ENCODE measurements at places on chromosomes 11 and 22. TPM values are rescaled to one million over a fixed set of nuclear protein-coding genes. Genes with fewer than 3 reads are reported as not detected.

ZDHHC13 gene
- 9.5 TPM for total RNA-seq

SHANK3 gene
- total RNA-seq = 0.13 TPM

RAB38 gene
- total RNA-seq = 1.5 TPM

SMPD1 gene
- total RNA-seq = 8.7 TPM

OR2AT4 gene
- 2.3 TPM for total RNA-seq

HORMAD2 gene
- not detected for total RNA-seq

MAP6 gene
- not detected for total RNA-seq

PARVA gene
- 0.20 TPM for total RNA-seq

SAA2 gene
- total RNA-seq = 4.6 TPM

E2F8 gene
- 16.1 TPM for total RNA-seq

OMP gene
- not detected for total RNA-seq

- H3K4me1 ChIP-seq = no peaks in the 10 kb centered on the region
- H3K4me3 ChIP-seq = no peak overlapping the region
- H3K27me3 ChIP-seq = no peaks in the 10 kb centered on the region
- H3K36me3 ChIP-seq = no peaks in the 10 kb centered on the region
These were observed 1339.5 kb downstream of the BRD1 start for GRCh38 chr22:48488149-48488551.

DNA sequence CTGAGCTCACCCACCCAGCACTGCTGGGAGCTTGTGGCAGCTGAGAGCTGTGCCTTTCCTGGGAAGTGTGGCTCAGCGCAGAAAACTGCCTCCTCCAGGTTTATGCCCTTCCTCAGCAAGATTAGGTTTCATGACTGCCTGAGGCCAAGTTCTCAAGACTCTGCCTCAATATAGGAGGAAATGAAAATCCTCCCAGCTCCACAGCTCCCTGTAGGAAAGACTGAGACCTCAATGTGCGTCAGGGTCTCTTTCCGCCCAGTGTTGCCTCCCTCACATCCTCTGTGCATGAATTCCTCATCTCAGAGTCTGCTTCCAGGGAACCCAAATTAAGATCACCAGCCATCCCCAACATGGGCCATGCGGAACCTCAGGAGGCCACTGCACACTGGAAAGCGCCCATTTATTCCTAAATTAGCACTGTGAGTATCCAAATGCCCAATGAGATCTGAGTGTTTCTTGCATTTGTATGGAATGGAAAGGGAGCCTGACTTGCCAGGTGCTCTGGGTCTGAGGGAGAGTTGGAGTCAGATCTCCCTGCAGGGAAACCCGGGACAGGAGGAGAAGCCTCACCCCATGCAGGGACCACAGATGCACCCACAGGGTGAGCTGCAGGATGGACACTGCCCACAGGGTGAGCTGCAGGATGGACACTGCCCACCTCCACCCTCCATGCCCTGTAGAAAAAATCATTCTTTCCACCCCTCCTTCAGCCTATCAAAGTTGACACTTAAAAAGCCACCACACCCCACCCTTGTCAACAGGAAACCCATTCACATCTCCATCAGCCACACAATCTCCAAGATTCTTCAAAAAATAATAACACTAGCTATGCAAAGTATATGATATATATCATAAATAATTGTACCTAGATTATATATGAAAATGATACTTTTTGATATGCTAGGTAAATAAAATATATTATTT is 97.4 kb upstream of the IGLL5 start:
- H3K4me1 ChIP-seq = peaks cover 3% of the 10 kb centered on the region
- no peak overlapping the region for H3K27ac ChIP-seq
- no peak for DNase-seq
- no peaks in the 10 kb centered on the region for H3K36me3 ChIP-seq

GRCh38 chr11:17736579-17736893 is 2.0 kb downstream of the KCNC1 start:
- no peaks in the 10 kb centered on the region for H3K36me3 ChIP-seq
- DNase-seq = no peak
- H3K27ac ChIP-seq = no peak overlapping the region

DNA sequence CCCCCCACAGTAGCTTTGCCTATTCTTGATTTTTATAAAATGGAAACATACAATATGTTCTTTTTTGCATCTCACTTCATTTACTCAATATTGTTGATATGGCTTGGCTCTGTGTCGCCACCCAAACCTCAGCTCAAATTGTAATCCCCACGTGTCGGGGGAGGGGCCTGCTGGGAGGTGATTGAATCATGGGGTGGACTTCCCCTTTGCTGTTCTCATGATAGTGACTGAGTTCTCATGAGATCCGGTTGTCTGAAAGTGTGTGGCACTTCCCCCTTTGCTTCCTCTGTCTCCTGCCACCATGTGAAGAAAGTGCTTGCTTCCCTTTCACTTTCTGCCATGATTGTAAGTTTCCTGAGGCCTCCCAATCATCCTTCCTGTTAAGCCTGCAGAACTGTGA is 431.3 kb downstream of the MN1 start:
- peak; percentile 1 for DNase-seq
- no peaks in the 10 kb centered on the region for H3K27me3 ChIP-seq
- no peaks in the 10 kb centered on the region for H3K4me1 ChIP-seq
- no peaks in the 10 kb centered on the region for H3K36me3 ChIP-seq

- no peak for DNase-seq
- peaks cover 49% of the 10 kb centered on the region for H3K4me1 ChIP-seq
- H3K27ac ChIP-seq = peak overlapping the region; percentile 94
- peaks cover 82% of the 10 kb centered on the region for H3K36me3 ChIP-seq
- no peak overlapping the region for H3K4me3 ChIP-seq
- H3K27me3 ChIP-seq = no peaks in the 10 kb centered on the region
These were observed 7.9 kb downstream of the RHOG start for GRCh38 chr11:3832816-3833215.

GRCh38 chr22:23591201-23591791 is 11.2 kb upstream of the IGLL1 start:
- no peaks in the 10 kb centered on the region for H3K36me3 ChIP-seq
- no peak overlapping the region for H3K27ac ChIP-seq
- H3K4me1 ChIP-seq = no peaks in the 10 kb centered on the region
- H3K27me3 ChIP-seq = no peaks in the 10 kb centered on the region
- no peak overlapping the region for H3K4me3 ChIP-seq

GRCh38 chr22:45599836-45600577 is 71.6 kb upstream of the ATXN10 start:
- H3K36me3 ChIP-seq = no peaks in the 10 kb centered on the region
- H3K27ac ChIP-seq = no peak overlapping the region
- H3K27me3 ChIP-seq = no peaks in the 10 kb centered on the region
- peaks cover 9% of the 10 kb centered on the region for H3K4me1 ChIP-seq
- DNase-seq = no peak

DNA sequence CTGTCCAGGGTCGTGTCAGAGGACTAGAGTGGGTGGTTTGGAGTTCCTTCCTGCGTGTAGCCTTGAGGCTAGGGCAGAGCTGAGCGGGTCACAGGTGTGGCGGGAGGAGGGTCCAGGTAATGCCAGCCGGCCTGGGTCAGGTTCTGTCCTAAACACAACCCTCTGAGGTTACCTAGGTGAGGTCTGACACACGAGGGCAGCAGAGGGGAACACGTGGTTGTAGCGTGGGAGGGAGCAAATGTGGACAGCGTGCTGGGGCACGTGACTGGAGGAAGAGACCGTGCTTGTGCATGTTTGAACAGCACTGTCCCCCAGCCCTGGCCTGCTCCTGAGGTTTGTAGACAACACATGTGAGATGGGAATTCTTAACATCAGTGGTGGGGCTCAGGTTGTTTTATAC is 13.1 kb downstream of the MOV10L1 start:
- H3K4me1 ChIP-seq = peaks cover 18% of the 10 kb centered on the region
- no peak overlapping the region for H3K4me3 ChIP-seq
- no peaks in the 10 kb centered on the region for H3K36me3 ChIP-seq

- DNase-seq = no peak
- H3K27ac ChIP-seq = no peak overlapping the region
- H3K36me3 ChIP-seq = peaks cover 45% of the 10 kb centered on the region
- H3K4me3 ChIP-seq = no peak overlapping the region
- H3K27me3 ChIP-seq = no peaks in the 10 kb centered on the region
These were observed 55.1 kb downstream of the AAMDC start for GRCh38 chr11:77876045-77876444.

DNA sequence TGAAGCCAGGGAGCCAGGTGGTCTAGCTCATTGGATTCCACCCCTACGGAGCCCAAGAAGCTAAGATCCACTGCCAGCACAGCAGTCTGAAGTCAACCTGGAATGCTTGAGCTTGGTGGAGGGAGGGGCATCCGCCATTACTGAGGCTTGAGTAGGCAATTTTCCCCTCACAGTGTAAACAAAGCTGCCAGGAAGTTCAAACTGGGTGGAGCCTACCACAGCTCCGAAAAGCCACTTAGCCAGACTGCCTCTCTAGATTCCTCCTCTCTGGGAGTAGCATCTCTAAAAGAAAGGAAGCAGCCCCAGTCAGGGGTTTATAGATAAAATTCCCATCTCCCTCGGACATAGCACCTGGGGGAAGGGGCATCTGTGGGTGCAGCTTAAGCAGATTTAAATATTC is 620.3 kb downstream of the NELL1 start:
- no peak for DNase-seq
- H3K4me3 ChIP-seq = no peak overlapping the region
- H3K36me3 ChIP-seq = no peaks in the 10 kb centered on the region
- H3K27me3 ChIP-seq = no peaks in the 10 kb centered on the region

- no peak overlapping the region for H3K4me3 ChIP-seq
- DNase-seq = no peak
- H3K27ac ChIP-seq = no peak overlapping the region
- H3K27me3 ChIP-seq = peaks cover 13% of the 10 kb centered on the region
- no peaks in the 10 kb centered on the region for H3K36me3 ChIP-seq
- no peaks in the 10 kb centered on the region for H3K4me1 ChIP-seq
These were observed 7.5 kb upstream of the MS4A7 start for GRCh38 chr11:60370811-60371298.

- H3K4me1 ChIP-seq = no peaks in the 10 kb centered on the region
- H3K4me3 ChIP-seq = no peak overlapping the region
- H3K27ac ChIP-seq = no peak overlapping the region
- H3K27me3 ChIP-seq = peaks cover 11% of the 10 kb centered on the region
These were observed 39.6 kb downstream of the GALNT18 start for GRCh38 chr11:11582011-11582701.

GRCh38 chr11:96211436-96211835 is 131.6 kb downstream of the MAML2 start:
- DNase-seq = no peak
- H3K27ac ChIP-seq = no peak overlapping the region
- H3K4me3 ChIP-seq = no peak overlapping the region
- H3K4me1 ChIP-seq = peaks cover 9% of the 10 kb centered on the region
- no peaks in the 10 kb centered on the region for H3K36me3 ChIP-seq

DNA sequence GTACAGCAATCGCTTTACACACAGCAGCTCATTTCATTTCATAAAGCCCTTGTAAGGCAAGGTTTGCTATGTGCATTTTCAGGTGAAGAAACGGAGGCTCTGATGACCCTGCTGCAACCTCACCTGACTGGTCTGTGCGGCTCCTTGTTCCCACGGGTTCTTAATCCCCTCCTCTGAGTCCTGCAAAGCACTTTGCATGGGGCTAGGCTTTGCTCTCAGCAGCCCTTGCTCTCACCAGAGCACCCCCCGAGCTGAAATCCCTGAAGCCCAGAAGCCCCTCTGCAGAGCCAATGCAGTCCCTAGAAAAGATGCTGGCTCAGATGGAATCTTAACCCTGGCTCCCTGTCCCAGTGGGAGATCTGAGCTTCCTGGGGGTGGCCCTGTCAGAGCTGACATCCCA is 11.0 kb upstream of the APOL6 start:
- H3K27ac ChIP-seq = no peak overlapping the region
- DNase-seq = no peak
- peaks cover 16% of the 10 kb centered on the region for H3K27me3 ChIP-seq
- H3K4me3 ChIP-seq = no peak overlapping the region

GRCh38 chr11:68683121-68683520 is 1.2 kb upstream of the GAL start:
- no peak overlapping the region for H3K27ac ChIP-seq
- no peak for DNase-seq
- no peak overlapping the region for H3K4me3 ChIP-seq
- peaks cover 28% of the 10 kb centered on the region for H3K36me3 ChIP-seq
- peaks cover 36% of the 10 kb centered on the region for H3K4me1 ChIP-seq

GRCh38 chr22:50400406-50400805 is 57.3 kb downstream of the PPP6R2 start:
- DNase-seq = no peak
- H3K4me3 ChIP-seq = no peak overlapping the region
- no peaks in the 10 kb centered on the region for H3K4me1 ChIP-seq
- H3K36me3 ChIP-seq = peaks cover 51% of the 10 kb centered on the region
- no peaks in the 10 kb centered on the region for H3K27me3 ChIP-seq

- H3K27me3 ChIP-seq = peaks cover 23% of the 10 kb centered on the region
- DNase-seq = no peak
- H3K4me3 ChIP-seq = no peak overlapping the region
- no peaks in the 10 kb centered on the region for H3K4me1 ChIP-seq
- no peaks in the 10 kb centered on the region for H3K36me3 ChIP-seq
These were observed 8.0 kb downstream of the LAYN start for GRCh38 chr11:111548525-111548924.

- no peaks in the 10 kb centered on the region for H3K36me3 ChIP-seq
- H3K27me3 ChIP-seq = no peaks in the 10 kb centered on the region
- peaks cover 15% of the 10 kb centered on the region for H3K4me1 ChIP-seq
- H3K4me3 ChIP-seq = no peak overlapping the region
- no peak for DNase-seq
- H3K27ac ChIP-seq = no peak overlapping the region
These were observed 2.7 kb upstream of the PLAAT3 start for GRCh38 chr11:63616953-63617352.

- peaks cover 41% of the 10 kb centered on the region for H3K4me1 ChIP-seq
- no peaks in the 10 kb centered on the region for H3K27me3 ChIP-seq
- no peaks in the 10 kb centered on the region for H3K36me3 ChIP-seq
- no peak overlapping the region for H3K4me3 ChIP-seq
These were observed 35.3 kb upstream of the LRRC32 start for GRCh38 chr11:76705826-76706225.

DNA sequence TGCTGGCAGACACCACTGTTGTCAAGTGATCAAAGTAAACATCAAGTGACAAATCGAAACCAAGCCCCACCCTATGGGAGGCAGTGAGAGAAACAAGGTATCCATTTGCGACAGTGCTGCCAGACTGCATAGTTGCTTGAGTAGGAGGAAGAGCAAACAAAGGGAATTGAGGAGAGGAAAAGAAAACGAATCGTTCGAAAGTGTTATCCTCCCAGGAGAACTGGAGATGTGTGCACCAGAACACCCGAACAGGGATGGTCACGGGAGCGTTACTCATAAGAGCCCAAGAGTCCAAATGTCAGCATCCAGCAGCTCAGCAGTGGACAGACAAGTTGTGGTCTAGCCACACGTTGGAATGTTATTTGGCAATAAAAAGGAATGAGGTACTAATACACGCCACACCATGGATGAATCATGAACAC is 58.4 kb upstream of the NUP50 start:
- no peak overlapping the region for H3K27ac ChIP-seq
- no peak overlapping the region for H3K4me3 ChIP-seq
- no peak for DNase-seq
- no peaks in the 10 kb centered on the region for H3K4me1 ChIP-seq
